Muscle of leg (tissue), 16 donors: ENCODE measurements at places on chromosomes 3 and 15. TPM values are rescaled to one million over a fixed set of nuclear protein-coding genes. Genes with fewer than 3 reads are reported as not detected.

Gene HIGD2B
- not detected for total RNA-seq

Gene FBXO40
- 2.4 TPM for total RNA-seq

Gene LAMB2
- total RNA-seq: 445 TPM

Gene LINS1
- 17.3 TPM for total RNA-seq

Gene SAMD7
- total RNA-seq: not detected

Gene CTXN2
- total RNA-seq: not detected

Gene TGM5
- total RNA-seq: 0.13 TPM

Gene GREM1
- total RNA-seq: 1.3 TPM

Gene TIGIT
- 0.09 TPM for total RNA-seq

Gene GP9
- total RNA-seq: 0.40 TPM

Gene TPM1
- 4,342 TPM for total RNA-seq

Gene MOBP
- not detected for total RNA-seq

Gene CELSR3
- 0.22 TPM for total RNA-seq

Gene ADGRG7
- total RNA-seq: not detected

Gene SKIL
- total RNA-seq: 41.6 TPM

Gene ETFA
- 125 TPM for total RNA-seq

Gene GABRR3
- not detected for total RNA-seq

Gene EXD1
- total RNA-seq: not detected

Gene PIK3R4
- 17.3 TPM for total RNA-seq

Gene NSUN3
- total RNA-seq: 10.1 TPM

Gene CFAP92
- 0.27 TPM for total RNA-seq

Gene ACVR2B
- 17.6 TPM for total RNA-seq

Gene C3orf70
- total RNA-seq: 4.8 TPM

Gene FANCD2OS
- not detected for total RNA-seq

Gene GALNT15
- 2.0 TPM for total RNA-seq

Gene FGF12
- total RNA-seq: 3.0 TPM

Gene TTLL13
- total RNA-seq: 0.09 TPM

Gene ARRDC4
- 19.2 TPM for total RNA-seq

Gene C3orf20
- total RNA-seq: 0.09 TPM

Gene SOX14
- total RNA-seq: not detected

Gene P2RY13
- 0.75 TPM for total RNA-seq

Gene MYLK
- 28.2 TPM for total RNA-seq

Gene ACTC1
- 2,723 TPM for total RNA-seq

Gene HYAL2
- 51.6 TPM for total RNA-seq
